ENCODE measurements at places on chromosomes 6 and 20. TPM values are rescaled to one million over a fixed set of nuclear protein-coding genes. Genes with fewer than 3 reads are reported as not detected.

GRCh38 chr6:125432963-125433362, 131.2 kb upstream of the HDDC2 start:
- DNase-seq = no peak

DNA sequence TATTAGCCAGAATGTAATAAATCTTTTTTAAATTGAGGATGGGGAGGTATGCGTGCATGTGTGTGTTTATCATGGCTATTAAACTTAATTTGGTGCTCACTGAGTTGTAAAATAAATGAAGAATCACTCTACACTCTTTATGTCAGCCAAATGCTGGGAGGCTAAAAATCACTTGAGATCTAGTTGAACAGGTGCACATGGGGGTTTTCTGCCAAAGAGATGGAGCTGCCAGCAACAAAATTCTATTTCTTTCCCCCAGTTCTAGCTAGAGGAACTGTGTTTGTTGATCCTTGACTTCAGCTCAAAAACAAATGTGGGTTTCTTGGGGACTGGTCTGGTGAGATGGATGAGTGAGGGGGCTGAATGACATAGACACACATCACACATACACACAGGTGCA, 183.3 kb upstream of the BTBD3 start:
- DNase-seq = no peak

DNA sequence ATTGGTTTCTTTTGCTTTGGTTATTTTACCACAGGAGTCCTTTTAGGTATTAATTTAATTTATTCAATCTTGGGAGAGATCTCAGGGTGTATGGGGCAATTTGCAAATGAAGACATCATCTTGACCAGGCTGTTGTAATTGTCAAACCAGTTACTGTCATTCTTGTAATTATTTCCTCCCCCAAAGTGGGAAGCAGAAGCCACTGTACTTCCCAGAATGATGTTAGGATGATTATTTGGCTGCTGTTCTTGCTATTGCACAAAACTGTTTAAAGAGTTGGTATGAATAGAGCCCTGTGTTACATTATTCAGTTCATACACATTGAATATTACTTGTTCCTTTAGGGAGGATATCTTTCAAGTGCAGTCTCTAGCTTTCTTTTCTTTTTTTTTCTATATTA, 1.7 kb downstream of the TAAR6 start:
- no peak for DNase-seq

DNA sequence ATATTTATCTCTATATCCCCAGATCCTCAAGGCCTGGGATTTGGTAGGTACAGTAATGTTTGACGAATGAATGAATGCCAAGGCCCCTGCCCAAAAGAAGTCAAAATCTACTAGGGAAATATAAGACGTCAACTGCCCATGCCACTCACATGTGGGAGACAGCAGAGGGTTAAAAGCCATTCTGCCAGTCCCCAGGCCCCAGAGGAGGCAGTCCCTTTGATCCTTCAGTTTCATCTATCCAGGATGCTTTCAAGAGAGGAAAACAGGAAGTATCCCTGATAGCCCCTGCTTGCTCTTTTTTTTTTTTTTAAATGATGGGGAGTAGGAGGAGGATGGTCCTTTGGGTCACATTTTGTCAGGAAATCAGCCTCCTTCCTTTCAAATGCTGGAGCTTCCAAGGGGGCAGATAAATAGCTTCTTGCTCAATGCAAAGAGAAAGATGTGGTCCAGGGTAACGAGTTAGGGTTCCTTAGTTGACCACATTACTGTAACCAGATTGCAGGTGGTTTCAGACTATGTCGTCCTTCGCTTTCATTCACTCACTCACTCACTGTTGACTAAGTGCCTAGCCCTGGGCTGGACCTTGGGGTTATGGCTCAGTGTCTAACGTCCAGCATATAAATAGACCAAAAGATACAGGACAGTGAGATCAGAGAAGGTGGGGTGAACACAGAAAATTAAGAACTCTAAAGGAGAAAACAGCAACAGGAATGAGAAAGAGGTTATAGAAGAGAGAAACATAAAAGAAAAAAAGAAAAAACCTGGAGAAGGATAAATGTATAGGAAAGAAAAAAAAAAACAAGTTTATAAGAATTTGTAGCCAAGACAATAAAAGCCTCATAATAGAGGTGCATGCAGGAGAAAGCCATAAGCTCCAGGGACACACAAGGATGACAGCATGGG, 64.6 kb upstream of the PIM1 start:
- no peak for DNase-seq

CABLES2 gene
- 8.0 TPM for total RNA-seq

- DNase-seq = no peak
These were observed 44.6 kb downstream of the TAF4 start for GRCh38 chr20:62020935-62021701.

- no peak for DNase-seq
These were observed 6.0 kb downstream of the C6orf141 start for GRCh38 chr6:49556429-49556837.

DNA sequence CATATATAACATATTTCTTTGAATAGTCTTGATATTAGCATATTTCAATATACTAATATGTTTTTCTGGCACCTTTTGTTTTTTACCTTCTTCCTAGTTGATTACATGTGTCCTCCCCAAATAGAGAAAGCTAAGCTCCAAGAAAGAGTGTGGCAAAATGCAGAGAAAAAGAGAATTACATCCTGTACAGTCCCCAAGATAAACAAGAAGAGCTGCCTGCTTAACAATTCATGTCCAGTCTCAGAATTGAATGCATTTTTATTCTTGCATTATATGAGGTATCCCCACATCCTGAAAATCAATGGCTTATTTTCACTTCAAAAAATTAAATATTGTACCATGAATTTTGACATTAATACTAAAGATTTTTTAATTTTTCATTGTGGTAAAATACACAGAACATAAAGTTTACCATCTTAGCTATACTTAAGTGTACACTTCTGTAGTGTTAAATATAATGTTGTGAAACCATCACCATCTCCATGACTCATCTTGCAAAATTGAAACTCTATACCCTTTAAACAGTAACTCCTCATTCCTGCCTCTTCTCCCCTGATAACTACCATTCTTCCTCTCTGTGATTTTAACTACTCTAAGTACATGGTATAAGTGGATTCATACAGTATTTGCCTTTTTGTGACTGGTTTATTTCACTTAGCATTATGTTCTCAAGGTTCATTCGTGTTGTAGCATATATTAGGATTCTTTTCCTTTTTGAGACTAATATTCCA, 490.3 kb downstream of the COL12A1 start:
- no peak for DNase-seq

- DNase-seq = no peak
These were observed 162.8 kb upstream of the RSPO3 start for GRCh38 chr6:126955621-126956020.

- DNase-seq = no peak
These were observed 276.0 kb downstream of the TFAP2A start for GRCh38 chr6:10138917-10139316.

- no peak for DNase-seq
These were observed 167.2 kb upstream of the MANEA start for GRCh38 chr6:95410168-95410567.

- no peak for DNase-seq
These were observed 43.0 kb upstream of the HIVEP1 start for GRCh38 chr6:11969092-11969491.

DNA sequence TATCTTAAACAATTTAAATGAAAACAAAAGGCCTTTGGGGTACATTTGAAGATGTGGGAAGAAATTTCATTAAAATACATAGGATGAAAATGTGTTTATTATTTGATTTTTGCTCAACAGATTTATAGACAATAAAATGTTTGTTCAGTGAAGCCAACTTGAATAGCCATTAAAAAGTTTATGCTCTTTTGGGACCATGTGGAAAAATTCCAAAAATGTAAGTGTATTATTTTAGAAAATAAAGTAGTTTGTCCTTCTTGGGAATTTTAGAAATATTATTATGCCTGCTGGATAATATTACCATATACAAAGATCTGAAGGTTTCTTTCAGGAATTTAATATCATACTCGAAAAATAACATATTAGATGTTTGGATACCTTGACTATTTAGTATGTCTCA, 131.3 kb downstream of the EPM2A start:
- DNase-seq = no peak

- DNase-seq = no peak
These were observed 50.9 kb upstream of the TNFAIP3 start for GRCh38 chr6:137816133-137816579.

CDSN gene
- total RNA-seq = not detected

DNA sequence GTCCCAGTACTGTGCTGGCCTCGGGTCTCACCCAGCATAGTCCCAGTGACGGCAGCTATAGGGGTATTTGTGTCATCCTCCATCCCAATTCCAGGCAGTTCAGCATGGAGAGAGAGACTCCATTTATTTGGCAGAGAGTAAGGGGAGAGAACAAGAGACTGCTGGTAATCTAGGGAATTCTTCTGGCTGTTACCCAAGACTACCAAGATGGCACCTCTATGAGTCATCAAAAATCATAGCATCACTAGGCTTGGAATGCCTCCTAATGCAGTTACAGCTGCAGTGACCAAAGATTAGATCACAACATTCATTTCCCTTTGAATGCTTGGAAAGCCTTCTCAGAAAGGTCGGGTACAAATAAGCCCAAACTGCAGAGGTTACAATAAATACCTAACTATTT, 660.4 kb upstream of the FLRT3 start:
- no peak for DNase-seq

TRIM10 gene
- not detected for total RNA-seq

DNA sequence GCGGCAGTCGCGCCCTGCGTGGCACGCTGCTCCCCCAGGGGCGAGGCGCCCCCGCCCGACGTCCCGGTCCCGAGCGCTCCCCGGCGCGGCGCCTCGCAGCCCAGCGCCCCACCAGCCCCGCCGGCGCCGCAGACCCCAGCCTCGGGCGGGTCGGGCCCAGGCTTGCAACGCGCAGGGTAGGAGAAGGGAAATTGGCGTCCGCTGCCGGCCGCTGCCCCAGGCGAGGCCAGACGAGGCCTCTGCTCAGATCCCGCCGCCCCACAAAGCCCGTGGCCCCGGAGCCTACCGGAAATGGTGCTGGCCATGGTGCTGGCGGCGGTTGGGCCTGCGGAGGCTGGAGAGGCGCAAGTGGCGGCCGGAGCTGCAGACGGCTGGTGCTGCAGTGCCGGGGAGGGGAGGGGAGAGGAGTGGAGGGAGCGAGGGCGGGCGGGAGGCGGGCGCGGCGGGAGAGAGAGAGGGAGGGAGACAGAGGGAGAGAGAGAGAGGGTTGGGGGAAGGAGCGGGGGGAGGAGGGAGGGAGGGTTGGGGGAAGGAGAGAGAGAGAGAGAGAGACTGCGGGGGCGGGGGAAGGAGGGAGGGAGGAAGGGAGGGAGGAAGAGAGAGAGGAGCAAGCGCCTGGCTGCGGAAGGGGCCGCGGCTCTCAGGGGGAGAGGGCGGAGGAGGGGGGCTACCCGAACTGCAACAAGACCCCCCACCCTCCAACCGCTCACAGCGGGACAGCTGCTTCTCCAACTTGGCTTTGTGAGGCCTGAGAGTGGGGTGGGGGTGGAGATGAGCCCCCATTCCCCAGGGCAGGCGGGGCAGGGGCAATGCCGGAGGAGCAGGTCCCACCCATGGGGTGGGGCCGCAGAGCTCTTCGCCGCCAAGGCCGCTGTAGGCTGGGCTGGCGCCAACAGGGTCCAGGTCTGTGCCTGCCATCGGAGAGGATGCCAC, at the start of gene STMN3:
Gene STMN3 (minus strand): TSS at position 384 of the 933 bp plus-strand sequence. CDS start 79 bp downstream, at position 305.
- no peak for DNase-seq

GRCh38 chr20:58056021-58056591, 172.3 kb downstream of the ANKRD60 start:
- DNase-seq = peak; percentile 29

DNA sequence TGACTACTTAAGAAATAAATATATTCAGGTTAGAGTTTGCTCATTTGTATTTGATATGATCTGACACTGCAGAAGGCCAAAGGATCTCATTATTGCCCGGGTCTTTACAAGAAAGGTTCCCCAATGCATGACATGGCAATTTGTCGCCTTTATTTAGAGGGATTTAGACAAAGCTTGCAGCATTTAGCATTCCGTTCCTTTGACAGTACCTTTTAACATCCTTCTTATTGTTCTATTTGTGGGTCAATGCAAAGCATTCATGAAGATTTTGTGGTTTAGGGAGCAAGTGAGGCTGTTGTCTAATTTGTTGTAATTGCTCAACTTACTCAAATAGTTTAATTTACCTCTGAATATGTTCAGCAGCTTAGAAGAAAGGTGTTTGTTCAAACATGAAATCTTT, 230.8 kb upstream of the FLRT3 start:
- DNase-seq = no peak

GRCh38 chr6:33746036-33746600, 587 bp downstream of the IP6K3 start:
- peak; percentile 58 for DNase-seq

GRCh38 chr6:149045404-149045803, 272.1 kb upstream of the TAB2 start:
- no peak for DNase-seq

DNA sequence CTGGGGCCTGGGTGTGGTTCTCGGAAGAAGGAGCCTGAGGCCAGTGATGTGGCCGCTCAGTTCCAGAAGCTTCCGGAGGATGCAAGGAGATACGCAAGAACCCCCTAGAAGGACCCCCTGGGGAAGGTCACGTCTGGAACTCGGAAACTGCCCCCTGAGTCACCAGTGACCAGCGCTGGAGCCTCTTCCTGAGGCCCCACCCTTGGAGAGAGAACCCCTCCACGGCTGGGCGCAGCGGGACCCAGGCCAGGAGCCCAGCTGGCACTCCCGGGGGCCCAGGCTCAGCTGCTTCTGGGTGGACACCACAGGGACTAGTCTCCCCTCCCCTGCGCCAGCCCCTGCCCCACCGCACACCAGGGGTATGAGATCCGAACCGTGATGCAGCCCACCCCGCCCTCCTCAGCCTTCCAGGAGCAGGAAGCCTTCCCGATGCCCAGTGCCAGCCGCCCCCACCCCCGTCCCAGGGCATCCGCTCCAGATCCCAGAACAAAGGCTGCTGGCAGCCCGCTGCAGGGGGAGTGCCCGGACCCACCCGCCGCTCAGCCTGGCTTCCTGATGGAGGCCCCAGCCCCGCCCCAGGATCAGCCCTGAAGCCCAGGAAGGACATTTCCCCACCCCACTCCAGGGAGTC, 7.5 kb downstream of the LAMA5 start:
- DNase-seq = no peak

BMP6 gene
- 2.1 TPM for total RNA-seq

ADGRF1 gene
- total RNA-seq = not detected

DNA sequence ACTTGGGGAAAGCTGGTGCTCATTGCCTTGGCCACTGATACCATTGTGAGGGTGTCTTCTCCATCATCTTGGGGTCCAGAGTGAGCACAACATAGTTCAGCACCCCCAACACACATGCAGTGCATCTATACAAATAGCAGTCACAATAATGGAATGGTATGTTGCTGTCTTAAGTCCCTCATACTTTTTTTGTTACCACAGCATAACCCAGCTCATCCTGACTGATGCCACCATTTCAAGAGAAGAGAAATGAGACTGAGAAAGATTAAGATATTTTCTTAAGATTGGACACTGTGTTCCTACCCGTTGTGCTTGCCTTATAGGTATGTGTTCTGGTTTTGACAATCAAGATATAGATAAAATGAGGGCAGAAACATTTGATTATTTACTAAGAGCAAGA, 15.6 kb downstream of the CST4 start:
- DNase-seq = no peak

GRCh38 chr6:133166766-133167165, 74.4 kb upstream of the EYA4 start:
- DNase-seq = no peak
